ENCODE measurements at places on chromosomes 7 and 10.
A peak's percentile ranks its signal among the peaks of the same experiment; 100 is the strongest.

- DNase-seq = peak; percentile 33
These were observed 553 bp downstream of the VDAC2 start for GRCh38 chr10:75211007-75211691.

DNA sequence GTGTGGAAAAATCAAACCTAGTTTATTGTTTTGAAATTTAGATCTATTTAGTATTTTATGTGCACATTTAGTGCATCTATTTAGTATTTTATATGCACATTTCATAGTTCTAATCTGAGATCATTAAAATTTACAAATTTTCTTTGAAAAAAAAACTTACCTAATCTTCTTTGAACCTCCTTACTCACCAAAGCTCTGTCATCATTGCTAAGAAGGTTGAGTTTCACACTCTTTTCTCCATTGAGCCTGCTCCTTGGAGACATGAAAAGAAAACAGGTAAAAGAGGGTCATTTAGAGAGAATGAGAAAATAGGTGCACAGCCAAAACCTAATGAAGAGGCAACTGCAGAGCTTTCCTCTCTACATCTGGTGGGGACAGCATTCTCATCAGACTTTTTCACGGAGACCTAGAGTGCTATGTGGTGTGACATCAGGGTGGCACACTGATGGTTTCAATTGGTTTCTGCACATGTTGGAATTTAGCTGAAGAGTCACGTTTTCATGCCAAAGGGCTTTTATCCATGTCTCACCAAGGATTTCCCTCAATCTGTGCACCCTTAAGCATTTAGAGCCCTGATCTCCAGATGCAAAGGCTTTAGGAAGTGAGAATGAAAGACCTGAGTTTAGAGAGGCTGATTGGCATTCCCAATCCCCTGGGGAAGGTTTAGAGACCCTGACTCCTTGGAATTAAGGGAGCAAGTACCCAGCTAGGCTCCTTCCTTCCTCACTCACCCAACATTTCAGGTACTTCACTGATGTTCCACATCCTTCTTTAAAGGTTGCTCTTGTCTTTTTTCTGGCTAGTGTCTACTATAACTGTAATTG lies 89.2 kb upstream of the CAPZA2 start:
- DNase-seq = no peak

- no peak for DNase-seq
These were observed 211.2 kb downstream of the CRPPA start for GRCh38 chr7:16210171-16210570.

DNA sequence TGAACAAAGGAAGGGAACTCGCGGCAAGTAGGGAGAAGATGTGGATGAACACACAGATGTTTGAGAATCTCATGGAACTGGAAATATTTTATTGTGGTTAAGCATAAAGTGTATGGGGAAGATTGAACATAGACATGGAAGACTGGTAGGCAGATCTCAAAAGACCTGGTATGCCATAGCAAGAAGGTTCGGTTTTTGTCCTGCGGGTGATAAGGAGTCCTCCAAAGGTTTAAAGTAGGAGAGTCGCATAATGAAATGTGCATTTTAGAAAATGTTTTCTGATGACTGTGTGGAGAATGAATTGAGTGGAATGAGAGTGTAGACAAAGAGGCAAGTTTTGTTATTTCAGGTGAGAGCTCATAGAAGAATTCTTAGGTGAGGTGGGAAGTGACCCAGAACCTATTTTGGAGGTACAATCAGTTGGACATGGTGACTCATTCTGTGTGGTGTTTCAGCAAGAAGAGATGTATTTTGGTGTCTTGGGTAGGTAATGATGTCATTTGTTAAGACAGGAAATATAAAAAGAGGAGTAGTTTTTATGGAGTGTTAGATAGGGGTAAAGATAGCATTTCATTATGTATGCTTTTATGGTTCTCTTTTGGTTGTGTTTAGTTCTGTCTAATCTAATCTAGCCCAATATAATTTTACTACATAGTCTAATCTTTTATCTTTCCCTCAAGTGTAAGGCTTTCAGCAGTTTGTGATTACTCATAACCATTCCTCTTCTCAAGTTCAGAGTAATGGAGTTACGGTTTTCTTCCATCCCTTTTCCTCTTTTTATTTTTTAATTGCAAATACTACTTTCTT lies 239.2 kb downstream of the EXOC4 start:
- DNase-seq = no peak

DNA sequence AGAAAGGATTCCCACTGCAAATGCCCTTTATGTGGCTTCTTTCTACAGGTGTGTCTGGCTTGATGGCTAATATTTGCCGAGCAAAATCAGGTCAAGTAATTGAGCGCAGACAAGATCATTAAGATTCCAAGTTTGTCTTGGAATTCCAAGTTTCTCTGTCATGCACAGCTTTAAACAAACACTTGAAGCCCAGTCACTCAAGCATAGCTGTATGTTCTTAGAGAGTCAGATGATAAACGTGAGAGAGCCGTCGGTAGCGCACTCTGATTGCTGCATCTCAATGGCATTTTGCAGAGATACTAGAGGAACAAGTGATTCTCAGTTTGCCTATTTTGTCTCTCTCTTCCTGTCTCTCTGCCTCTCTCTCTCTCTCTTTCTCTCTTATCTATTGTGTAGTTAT lies 658 bp downstream of the DMBT1 start:
- no peak for DNase-seq

DNA sequence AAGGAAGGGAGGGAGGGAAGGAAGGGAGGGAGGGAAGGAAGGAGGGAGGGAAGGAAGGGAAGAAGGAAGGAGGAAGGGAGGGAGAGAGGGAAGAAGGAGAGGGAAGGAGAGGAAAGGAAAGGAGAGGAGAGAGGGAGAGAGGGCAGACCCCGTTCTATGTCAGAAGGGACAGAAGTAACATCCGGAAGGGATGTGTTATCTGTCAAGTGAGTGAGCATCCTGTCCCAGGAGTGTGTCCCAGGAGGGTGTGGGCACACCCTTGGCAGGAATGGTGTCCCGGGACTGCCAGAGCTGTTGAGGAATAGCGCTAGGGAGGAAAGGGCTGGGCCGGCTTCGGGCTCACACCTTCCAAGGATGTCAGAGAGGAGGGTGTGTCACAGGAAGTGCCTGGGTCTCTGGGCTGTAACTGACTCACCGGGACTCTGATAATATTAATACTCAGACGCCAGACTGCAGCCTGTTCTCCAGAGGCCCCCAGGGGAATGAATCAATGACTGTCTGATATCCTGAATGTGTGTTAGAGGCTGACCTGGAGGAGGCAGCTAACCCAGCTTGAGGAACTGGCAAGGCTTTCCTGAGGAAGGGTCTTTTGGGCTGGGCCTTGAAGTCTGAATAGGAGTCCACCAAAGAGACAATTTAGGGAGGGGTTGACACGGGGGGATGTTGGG lies 125.6 kb upstream of the TNRC18 start:
- no peak for DNase-seq

DNA sequence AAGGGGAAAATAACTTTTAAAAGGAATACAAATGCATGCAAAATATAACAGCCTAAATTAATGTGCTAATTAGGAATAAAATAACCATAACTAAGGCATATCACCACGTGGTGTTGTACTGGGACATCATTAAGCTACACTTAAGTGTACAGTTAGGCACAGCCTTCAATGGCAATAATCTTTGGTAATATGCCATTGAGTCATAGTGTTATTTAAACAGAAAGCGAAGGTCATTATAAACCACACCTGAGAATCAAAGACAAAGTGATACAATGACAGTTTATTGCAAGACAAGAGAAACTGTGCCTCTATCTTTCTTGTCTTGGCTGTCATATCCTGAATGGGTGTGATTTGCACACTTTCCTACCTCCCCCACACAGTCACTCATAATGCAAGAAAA lies 30.5 kb upstream of the AUTS2 start:
- no peak for DNase-seq

DNA sequence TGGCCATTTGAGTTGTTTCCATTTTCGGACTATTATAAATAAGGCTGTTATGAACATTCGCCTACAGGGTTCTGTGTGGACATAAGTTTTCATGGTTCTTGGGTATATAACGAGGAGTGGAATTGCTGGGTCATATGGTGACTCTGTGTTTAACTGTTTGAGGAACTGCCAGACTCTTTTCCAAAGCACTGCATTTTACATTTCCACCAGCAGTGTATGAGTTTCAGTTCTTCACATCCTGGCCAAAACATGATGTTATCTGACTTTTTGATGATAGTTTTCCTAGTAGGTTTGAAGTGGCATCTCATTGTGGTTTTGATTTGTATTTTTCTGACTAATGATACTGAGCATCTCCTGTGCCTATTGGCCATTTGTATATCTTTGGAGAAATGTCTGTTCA lies 5.4 kb downstream of the SUV39H2 start:
- DNase-seq = no peak

GRCh38 chr10:126140746-126141273 lies 244.4 kb downstream of the FANK1 start:
- no peak for DNase-seq

GRCh38 chr10:106311590-106311989 lies 852.9 kb downstream of the SORCS1 start:
- no peak for DNase-seq

GRCh38 chr7:111168182-111168581 lies 77.3 kb downstream of the LRRN3 start:
- DNase-seq = no peak

GRCh38 chr7:80940539-80941207 lies 21.8 kb upstream of the SEMA3C start:
- no peak for DNase-seq

- no peak for DNase-seq
These were observed 3.0 kb upstream of the HOXA2 start for GRCh38 chr7:27105301-27106031.

GRCh38 chr7:24956021-24956420 lies 24.0 kb downstream of the OSBPL3 start:
- DNase-seq = no peak

DNA sequence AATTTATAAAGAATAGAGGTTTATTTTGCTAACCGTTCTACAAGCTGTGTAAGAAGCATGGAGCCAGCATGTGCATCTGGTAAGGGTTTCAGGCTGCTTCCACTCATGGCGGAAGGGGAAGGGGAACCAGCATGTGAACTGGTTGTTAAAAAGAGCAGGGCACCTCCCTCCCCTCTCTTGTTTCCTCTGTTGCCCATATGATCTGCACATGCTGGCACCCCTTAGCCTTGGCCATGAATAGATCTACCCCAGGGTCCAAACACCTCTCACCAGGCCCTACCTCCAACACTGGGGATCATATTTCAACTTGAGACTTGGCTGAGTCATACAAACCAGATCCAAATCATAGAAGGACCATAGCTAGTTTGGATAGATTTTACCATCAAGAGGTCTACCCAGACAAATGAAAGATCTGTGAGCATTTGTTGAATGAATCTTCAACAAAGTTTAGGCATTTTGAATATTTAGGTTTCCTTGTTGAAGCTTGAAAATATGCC lies 36.0 kb upstream of the NRP1 start:
- no peak for DNase-seq

- no peak for DNase-seq
These were observed 114.3 kb downstream of the ARHGAP22 start for GRCh38 chr10:48490571-48490940.

GRCh38 chr7:151896086-151896485 lies 19.2 kb upstream of the PRKAG2 start:
- no peak for DNase-seq

DNA sequence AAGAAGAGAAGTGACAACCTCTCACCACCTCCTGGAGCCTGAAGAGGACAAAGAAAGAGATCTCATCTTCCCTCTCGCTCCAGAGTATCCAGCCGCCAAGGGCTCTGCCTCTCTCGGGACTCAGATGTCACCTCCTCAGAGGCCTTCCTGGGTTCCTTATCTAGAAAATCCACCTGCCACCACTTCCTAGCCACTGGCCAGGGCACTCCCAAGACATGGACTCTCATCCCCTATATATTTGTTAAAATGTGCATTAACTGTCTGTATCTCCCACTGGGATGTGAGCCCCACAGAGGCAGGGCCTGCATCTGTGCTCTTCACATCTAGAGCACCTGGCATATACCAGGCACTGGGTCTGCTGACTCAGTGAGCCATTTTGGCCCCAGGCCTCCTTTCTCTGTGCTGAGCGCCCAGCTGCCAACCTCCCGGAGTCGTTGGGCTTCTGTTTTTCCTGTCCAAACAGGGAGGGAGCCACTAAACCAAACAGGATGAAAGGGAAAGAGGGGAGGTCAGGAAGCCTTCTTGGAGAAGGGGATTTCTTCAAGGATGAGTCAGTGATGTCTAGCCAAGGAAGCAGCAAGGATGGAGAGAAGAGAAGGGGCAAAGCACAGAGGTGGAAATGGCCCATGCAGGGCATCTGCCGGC lies 58.9 kb downstream of the KCNMA1 start:
- DNase-seq = no peak

- no peak for DNase-seq
These were observed 65.9 kb downstream of the ALOX5 start for GRCh38 chr10:45439873-45440272.

- DNase-seq = no peak
These were observed 96.1 kb downstream of the PDGFA start for GRCh38 chr7:423312-424260.

GRCh38 chr7:23396222-23397015 lies 73.9 kb downstream of the IGF2BP3 start:
- no peak for DNase-seq

- no peak for DNase-seq
These were observed 30.2 kb upstream of the NRCAM start for GRCh38 chr7:108486291-108486966.

- DNase-seq = no peak
These were observed 6.8 kb downstream of the FFAR4 start for GRCh38 chr10:93573051-93573909.

- DNase-seq = no peak
These were observed at the start of gene C10orf95 for GRCh38 chr10:102451105-102451969. C10orf95 (minus strand) TSS chr10:102451543; CDS start chr10:102451093, 450 bp downstream.

DNA sequence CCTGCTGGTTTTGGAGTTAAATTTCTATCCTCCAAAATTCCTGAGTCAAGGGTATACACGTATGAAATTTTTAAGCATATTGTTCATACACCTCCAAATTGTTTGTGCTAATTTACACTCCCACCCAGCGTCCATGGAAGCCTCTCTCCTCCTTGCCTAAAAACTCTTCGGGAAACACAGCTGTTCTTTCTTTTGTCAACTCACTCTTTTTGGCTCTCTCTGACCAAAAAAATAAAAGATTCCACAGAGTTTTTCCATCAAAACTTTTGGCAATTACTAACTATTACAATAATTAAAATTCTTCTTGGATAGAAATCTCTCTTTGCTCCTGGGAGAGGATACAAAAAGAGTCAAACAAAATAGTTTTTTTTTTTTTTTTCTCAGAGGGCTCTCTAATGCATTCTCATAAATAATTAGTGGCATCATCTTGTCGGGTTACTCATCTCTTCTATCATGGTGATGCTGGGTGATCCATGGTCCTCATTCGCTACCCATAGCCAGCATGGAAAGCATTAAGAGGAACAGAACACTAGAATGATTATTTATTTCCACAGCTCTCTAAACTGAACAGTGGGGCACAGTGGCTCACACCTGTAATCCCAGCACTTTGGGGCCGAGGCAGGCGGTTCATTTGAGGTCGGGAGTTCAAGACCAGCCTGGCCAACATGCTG lies 310.7 kb downstream of the SFMBT2 start:
- no peak for DNase-seq

GRCh38 chr10:44198780-44199097 lies 186.2 kb downstream of the CXCL12 start:
- DNase-seq = no peak
